ENCODE measurements at places on chromosomes 1 and 21.

DNA sequence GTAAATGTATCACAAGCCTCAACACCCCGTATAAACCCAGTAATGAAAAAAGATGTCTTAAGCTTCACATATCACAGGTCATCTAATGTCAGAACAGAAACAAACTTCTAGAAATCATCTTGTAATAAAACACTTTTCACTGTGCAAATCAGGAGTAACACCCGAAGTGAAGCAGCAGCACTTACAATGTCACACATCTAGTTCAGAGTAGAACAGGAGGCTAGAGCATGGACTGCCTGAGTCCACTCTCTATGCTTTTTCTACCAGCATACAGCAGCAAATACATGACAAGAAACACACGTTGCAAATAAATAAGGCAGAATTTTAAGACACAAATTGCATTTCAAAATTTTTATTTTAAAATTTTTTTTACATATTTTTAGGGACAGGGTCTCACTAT is 57.2 kb downstream of the AKT3 start:
- no peak for DNase-seq

DNA sequence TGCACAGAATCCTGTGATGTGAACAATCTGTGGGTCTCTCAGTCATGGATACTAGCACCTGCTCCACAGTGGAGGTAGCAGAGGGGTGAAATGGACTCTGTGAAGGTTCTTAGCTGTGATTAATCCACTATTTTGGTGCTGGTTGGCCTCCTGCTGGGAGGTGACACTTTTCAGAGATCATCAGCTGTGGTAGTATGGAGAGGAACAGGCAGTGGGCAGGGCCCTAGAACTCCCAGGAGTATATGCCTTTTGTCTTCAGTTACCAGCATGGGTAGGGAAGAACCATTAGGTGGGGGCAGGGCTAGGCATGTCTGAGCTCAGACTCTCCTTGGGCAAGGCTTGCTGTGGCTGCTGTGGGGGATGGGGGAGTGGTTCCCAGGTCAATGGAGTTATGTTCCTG is 54.0 kb upstream of the KCNJ15 start:
- no peak for DNase-seq

DNA sequence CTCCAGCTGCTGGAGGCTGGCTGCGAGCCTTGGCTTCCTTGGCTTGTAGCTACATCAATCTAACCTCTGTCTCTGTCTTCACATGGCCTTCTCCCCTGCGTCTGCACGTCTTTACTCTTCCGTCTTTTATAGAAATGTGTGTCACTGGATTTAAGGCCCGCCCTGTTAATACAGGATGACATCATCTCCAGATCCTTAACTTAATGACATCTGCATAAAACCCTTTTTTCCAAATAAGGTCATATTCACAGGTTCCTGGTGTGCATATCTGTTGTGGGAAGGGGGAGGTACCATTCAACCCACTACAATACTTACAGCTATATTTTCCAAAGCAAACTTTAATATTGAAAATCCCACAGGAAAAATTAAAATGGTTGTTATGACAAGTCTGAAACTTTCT is 165.3 kb upstream of the FOXD3 start:
- no peak for DNase-seq

GRCh38 chr1:43687301-43688108 is 19.8 kb upstream of the ST3GAL3 start:
- no peak for DNase-seq

DNA sequence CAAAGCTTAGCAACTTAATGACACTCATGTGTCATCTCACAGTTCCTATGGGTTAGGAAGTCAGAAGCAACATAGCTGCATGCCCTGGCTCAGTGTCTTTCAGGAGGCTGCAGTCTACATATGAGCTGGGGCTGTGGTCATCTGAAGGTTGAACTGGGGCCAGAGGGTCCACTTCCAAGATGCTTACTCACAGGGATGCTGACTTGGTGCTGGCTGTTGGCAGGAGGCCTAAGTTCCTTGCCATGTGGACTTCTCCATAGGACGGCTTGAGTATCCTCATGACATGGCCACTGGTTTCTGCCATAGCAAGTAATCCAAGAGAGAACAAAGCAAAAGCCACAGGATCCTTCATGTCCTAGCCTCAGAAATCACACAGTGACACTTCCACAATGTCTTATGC is 12.1 kb upstream of the FAM43B start:
- DNase-seq, result no peak

- no peak for DNase-seq
Observed at GRCh38 chr1:170071378-170071777, 3.1 kb downstream of the KIFAP3 start.

DNA sequence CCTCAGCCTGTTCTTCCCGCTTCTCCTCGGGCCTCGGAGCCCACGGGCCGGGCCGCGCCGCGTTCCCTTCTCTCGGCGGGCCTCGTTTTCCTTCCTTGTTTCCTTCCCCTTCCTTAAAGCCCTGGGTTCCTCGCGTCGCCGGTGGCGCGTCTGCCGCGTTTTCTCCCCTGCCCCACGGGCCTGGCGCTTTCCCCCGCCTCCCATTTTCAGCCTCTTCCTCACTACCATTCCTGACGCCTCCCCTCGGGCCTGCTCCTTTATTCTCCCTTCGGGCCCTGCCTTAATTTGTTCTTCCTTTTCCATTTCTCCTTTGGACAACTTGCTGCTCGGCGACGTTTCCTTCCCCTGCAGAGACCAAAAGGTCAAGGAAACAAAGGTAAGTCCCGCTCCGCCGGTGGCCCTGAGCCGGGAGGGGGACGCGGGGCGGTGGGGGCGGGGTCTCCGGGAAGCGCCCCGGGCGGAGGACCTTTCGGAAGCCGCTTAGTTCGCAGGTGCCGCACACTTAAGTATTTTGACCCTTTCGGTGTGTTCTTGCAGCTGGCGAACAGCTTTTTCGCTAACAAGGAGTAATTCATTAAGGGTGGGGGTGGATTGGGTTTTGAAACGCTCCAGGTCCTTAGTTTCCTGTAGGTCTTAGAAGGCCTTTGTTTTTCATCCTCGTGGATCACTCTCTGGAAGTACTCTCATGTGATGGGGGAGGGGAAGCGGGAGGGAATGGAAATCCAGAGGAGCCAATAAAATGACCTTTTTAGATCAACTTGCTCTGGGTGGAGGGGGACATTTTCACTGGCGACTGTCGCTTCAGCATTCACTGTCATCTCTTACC is 780 bp downstream of the YTHDF2 start:
- peak; percentile 9 for DNase-seq

- DNase-seq, result no peak
Observed at GRCh38 chr21:35905963-35906345, 154.4 kb downstream of the SETD4 start.

DNA sequence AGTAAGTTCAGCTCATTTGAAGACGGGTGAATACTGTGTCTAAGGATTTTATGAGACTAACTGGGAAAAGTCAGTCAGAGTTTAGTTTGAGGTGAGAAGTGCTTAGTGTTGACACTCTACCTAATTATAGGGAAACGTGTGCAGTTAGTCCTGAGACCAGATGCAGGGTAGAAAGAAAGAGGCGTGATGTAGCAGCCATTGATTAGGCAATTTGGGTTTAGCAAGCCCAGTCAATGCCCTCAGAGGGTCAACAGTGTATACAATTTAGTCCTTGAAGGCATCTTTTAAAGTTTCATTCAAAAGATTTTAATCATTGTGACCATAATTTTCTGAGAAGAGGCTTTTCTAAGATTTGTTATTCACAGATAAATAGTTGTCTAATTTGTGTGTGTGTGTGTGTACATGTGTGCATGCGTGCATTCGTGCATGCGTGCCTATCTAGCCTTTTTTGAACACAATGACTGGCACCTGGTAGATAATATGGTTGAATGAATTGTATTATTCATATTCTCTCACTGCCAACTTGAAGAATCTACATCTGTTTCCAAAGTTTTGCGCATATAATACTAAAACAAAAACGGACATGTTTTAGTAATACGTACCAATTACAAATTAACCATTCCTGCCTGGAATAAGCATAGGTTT is 332.9 kb downstream of the SRGAP2C start:
- no peak for DNase-seq

DNA sequence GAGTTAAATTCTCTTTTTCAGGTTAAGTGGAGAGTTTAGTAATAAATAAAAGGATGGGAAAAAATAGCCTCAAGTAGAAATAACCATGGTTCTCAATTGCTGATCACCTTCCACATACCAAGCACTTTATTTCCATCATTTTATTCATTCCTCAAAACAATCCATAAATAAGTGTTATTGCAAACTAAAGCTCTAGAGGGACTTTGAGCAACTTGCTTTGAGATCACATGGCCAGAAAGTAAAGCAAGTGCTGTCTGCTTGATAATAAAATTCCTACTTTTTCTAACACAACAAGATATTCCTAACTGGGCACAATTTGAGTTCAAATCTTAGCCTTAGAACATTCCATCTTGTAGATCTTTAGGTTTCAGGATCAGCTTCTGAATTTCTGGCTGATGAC is 97.1 kb upstream of the C1orf87 start:
- DNase-seq, result no peak

GRCh38 chr1:109816175-109816811 is 52.6 kb upstream of the EPS8L3 start:
- no peak for DNase-seq

DNA sequence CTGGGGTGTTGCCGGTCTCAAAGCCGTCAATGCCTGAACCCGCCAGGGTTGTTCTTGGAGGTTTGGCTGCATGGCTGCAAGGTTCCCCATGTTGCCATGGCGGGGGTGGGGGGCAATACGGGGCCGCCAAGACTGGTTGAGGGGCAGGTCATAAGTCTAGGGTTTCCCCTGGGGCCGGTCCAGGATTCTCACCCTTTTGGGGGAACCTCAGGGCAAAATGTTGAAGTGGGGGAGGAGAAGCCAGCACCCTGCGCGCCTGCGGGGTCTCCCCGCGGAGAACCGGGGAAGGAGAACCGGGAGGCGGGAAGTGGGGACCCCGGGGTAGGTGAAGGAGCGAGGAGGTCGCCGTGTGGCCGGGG is 401 bp upstream of the ARHGEF10L start:
- no peak for DNase-seq

DNA sequence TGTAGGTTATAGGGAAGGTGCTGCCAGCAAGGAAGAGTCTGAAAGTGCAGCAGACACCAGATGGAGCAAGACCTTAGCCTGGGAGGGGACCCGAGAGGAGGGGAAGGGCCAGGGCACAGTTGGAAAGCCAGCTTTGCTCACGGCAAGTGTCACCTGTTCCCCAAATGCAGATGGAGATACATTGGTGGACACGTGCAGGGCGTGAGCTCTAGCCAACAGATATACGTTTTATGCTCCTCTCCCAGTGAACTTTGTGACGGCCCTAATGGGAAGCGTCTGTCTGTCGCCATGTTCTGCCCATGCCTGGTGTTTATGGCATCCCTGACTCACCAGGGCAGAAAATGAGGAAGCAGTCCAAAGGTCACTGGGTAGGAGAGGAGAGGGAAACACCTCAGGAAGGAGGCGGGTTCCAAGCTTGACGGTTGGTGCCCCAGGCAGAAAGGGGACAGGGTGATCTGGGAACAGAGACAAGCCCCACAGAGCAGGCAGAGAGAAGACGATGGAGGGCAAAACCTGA is 7.6 kb downstream of the GPA33 start:
- DNase-seq, result no peak

- DNase-seq, result no peak
Observed at GRCh38 chr21:19507682-19508260, 1104.2 kb upstream of the TMPRSS15 start.

GRCh38 chr21:42970946-42971653 is 3.3 kb upstream of the PKNOX1 start:
- no peak for DNase-seq

DNA sequence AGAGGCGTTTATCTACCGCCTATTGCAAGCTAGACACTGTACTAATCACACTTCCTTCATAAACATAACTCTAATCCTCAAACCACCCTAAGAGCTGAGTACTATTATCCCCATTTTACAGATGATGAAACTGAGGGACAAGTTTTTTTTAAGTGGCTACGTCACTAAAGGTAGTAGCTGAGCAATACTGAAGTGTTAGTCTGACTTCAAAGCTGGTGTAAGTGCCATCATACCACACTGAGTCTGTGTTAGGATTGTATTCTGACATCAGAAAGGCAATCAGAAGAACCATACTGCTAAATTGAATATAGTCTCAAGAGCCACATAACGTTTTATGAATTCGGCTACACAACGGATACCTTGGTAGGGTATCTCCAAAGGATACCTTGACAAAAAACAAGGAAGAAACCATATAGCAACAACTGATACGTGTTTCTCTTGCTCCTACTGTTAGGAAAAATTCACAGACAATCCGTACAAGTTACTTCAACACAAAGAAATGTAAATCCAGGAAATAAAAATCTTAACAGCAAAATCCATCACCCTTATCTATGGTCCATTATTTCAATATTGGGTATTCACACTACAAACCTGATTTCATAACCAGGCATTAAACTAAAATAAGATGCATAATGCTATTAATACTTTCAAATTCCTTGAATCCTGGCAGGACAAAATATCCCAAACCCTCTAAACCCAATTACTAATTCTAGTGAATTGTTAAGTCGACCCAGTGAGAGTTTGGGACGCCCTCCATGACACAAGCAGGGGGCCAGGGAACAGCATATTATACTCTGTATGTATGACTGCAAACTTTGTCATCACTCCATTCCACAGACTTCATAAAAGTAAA is 1.6 kb downstream of the TP53BP2 start:
- DNase-seq, result no peak

DNA sequence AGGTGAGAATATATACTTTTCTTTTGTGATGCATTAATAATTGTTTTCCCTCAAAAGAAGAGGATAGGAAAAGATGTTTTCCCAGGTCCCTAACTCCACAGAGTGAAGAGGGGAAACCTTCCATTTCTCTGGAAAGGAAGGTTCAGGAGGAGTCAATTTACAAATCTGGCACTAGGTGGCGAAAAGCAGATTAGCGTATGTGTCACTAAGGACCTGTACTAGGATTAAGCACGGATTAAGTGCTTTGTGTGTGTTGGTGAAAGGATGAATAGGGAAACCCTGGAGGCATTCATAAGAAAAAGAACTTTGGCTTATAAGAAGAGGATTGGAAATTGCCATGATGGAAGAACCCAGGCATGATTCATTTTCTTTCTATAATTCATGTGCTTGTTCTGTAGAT is 410.1 kb upstream of the PLXNA2 start:
- no peak for DNase-seq

- DNase-seq, result no peak
Observed at GRCh38 chr21:46554431-46555224, 50.3 kb downstream of the S100B start.

- no peak for DNase-seq
Observed at GRCh38 chr1:203128431-203128715, 847 bp downstream of the ADORA1 start.
